ENCODE measurements at places on chromosomes 4 and X.

DNA sequence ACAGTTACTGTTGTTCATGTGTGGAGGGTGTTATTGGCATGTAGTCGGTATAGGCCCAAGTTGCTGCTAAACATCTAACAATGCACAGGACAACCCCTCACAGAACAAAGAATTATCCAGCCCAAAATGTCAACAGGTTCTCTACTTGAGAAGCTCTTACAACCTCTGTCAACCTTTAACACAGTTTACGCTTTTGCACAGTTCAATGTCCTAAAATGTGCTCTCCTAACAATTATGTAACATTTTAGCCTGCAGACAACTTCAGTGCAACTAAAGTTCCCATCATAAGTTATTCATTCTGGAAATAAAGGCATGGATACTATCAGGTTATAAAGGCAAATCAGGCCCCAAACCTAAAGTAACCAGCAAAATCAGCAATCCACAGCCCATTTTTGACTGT, 66.2 kb downstream of the ASB9 start:
- no peak for DNase-seq

DNA sequence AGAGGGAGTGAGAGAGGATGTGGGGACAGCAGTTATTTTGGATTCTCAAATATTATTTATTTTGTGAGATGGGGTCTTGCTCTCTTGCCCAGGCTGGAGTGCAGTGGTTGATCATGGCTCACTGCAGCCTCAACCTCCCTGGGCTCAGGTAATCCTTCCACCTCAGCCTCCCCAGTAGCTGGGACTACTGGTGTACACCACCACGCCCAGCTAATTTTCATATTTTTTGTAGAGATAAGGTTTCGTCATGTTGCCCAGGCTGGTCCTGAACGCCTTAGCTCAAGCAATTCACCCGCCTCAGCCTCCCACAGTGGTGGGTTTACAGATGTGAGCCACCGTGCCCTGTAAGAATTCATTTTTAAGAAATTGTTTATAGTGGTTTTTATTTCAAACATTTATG, 61.2 kb downstream of the FHDC1 start:
- no peak for DNase-seq

DNA sequence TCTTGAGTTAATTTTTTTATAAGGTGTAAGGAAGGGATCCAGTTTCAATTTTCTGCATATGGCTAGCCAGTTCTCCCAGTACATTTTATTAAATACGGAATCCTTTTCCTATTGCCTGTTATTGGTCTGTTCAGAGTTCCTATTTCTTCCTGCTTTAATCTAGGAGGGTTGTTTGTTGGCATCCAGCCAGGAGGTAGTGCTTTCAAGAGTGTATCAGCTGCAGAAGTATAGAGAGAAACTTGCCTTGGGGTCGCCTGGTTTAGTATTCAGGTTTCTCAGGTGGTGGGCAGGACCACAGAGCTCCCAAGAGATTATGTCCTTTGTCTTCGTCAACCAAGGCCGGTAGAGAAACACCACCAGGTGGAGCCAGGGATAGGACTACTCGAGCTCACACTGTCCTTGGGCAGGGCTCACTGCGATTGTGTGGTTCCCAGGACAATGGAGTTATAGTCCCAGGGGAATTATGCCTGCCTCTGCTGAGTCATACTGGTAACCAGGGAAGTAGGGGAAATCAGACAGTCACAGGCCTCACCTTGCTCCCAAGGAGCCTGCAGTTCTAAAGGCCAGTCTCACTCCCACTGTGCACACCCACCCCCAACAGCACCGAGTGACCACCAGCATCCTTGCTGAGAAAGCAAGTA, 168.1 kb downstream of the VSIG4 start:
- DNase-seq = no peak

DNA sequence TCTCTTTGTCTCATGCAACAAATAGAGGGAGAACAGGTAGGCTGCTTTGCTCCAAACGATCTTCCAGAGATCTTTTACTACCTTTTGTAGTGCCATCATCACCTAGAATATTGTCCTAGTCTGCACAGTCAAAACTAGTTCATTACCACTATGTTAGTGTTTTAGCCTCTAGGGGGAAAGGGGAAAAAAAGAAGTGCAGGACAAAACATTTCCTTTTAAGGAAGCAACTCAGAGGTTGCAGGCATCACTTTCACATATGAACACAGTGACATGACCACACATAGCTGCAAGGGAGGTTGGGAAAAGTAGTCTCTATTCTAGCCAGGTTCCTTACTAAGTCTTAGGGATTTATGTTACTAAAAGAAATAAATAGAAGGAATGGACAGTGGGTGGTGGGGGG, 39.3 kb upstream of the RAP2C start:
- DNase-seq = no peak

DNA sequence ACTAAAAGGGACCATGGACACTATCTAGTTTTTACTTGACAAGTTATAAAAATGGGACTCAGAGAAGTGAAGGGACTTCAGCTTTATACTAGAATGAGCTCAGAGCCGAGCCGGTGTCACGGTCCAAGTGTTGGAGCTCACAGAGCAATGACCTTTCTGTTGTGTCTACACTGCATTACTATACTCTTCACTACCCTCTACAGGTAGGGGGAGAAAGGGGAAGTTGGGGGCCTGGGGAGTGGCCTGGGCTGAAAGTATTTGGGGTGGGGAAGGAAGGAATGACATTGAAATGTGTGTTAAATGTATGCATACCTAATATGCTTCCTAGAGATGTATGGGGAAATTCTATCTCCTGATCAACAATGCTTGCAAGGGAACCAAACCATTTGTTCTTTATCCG, 48.8 kb upstream of the HHIP start:
- no peak for DNase-seq

- no peak for DNase-seq
Observed at GRCh38 chrX:110286106-110286505, 31.8 kb downstream of the AMMECR1 start.

Data from central memory CD8-positive, alpha-beta T cell (primary cell).